ENCODE measurements at places on chromosomes 7 and 10. TPM values are rescaled to one million over a fixed set of nuclear protein-coding genes. Genes with fewer than 3 reads are reported as not detected.

Gene CUZD1
- total RNA-seq: 0.17 TPM

DNA sequence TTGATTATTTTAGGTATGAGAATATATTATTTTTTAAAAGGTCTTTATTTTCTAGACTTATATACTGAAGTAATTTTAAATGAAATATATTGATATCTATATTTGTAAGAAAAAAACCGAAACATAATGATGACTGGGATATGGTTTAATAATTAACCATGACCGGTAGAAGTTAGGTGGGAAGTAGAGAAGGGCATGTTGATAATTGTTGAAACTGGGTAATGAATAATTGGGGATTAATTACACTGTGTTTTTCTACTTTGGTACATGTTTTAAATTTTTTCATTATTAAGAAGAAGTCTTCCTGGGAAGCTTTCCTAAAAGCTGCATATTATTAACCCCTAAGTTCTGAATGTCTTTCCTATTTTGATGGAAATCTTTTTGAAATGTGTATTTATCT, 16.3 kb downstream of the TSPAN12 start:
- no peak for DNase-seq

DNA sequence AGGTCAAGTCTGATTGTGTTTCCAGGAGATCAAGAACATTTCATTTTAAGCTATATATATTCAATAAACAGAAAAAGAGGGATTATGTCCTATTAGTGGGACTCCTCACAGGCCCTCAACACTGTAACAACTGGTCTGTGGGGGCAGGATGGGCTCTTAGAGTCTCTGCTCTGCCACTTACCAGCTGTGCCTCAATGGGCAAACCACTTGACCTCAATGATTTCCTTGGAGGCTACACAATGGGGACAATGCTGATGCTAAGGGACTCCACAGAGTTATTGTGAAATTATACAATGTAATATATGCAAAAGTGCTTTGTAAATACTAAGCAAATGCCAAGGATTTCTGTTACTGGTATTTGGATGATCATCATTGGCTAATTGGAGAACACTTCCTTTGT, 33.2 kb upstream of the MXI1 start:
- DNase-seq: no peak

GRCh38 chr7:65390588-65390987, 16.9 kb downstream of the ZNF92 start:
- peak; percentile 33 for DNase-seq

Measured in astrocyte (in vitro differentiated cells and primary cell).